ENCODE measurements at places on chromosomes 16 and 17.

GRCh38 chr17:57385975-57386374 is 129.7 kb downstream of the MSI2 start:
- no peak for DNase-seq

GRCh38 chr16:55658898-55659420 is 3.2 kb downstream of the SLC6A2 start:
- no peak for DNase-seq

DNA sequence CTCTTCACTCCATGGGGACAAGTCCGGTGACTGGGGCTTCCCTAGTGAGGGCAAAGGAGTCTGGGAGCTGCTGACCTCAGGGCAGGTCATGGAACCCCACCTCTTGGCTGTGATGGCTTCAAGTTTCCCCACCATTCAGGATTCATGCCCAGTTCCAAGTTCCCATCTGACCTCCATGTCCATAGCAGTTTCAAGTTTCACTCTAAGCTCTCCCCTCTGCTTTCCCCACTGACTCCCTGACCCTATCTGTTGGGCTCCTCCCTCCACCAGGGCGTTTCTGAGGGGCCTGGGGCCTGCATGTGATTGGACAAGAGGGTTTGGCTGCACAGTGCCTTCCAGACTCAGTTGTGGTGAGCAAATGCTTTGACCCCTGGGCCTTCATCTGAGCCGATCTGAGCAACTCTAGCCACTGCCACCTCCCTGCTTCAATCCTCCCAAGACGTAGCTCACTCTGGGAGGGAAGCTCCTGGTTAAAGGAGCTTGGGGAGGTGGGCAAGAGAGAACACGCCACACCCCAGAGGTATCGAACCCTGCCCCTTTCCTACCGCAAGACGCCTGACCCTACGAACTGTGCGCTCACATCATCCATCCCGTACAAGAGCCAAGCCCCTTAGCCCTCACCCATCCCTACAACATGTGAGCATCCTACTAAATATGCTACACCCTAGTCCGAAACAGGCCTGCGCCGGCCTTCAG is 8.3 kb downstream of the ZNF629 start:
- no peak for DNase-seq

- no peak for DNase-seq
These were observed 383 bp downstream of the ZNF598 start for GRCh38 chr16:2009164-2009711.

GRCh38 chr16:57366544-57367040 is 5.7 kb upstream of the CX3CL1 start:
- no peak for DNase-seq

- DNase-seq, result no peak
These were observed 21.4 kb downstream of the GRIN2C start for GRCh38 chr17:74838274-74838673.

DNA sequence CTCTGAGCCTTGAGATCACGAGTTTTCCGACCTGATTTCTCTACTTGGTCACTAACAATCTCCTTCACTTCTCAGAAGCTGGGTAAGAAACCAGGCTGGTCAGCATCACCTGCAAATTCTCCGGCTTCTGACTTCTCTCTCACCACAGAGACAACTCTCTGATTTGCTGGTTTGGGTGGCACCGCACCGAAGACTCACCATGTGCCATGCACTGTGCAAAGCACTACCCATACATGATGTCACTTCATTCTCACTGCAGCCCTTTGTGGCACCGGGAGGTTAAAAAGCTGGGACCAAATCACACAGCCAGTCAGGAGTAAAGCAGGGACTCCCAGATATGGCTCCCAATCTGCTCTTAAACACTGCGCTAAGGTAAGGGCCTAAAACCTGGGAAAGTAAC is 647 bp downstream of the VAC14 start:
- DNase-seq, result peak; percentile 4

DNA sequence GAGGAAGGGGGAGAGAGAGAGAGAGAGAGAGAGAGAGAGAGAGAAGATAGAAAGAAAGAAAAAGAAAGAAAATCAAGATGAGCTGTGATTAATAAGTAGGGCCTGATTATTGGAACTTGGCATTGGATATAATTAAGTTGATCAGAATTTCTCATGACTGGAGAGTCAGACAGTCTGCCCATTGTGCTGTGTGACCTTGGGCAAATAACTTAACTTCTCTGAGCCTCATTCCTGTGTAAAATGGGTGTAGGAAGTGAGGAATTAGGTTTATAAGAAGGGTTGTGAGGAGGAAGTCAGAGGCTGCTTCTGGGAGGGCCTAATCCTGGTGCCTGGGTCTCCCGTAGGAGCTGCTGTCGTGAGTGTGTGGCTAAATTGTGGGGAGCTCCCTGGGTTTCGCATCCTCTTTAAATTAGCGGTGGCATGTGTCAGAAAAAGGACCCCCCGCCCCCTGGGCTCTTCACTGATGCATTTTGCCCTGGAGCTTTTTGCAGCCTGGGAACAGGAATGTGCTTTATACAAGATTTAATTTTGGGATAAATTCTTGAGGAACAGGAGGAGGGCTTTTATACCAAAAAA is 76.0 kb downstream of the CMIP start:
- peak; percentile 71 for DNase-seq

DNA sequence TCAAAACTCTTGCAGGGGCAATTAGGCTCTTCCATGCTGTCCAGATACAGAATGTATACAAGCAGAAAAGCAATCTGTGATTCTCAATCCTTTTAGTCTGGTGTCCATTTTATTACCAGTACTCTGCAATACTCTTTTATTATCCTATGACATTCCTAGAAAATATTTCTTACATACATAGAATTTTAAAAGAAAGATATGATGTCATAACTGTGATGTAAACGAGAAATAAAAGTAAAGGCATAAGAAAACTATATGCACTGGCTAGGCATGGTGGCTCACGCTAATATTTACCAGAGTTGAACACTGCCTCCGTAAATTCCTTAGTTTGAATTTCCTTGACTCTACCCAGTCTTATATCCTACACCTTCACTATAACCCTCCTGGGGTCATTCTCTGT is 55.0 kb downstream of the EFCAB5 start:
- DNase-seq, result no peak

- no peak for DNase-seq
These were observed 53.7 kb downstream of the MAP2K6 start for GRCh38 chr17:69468207-69468606.
